Activated CD8-positive, alpha-beta memory T cell treated with anti-CD3 and anti-CD28 coated beads for 36 hours (primary cell): ENCODE measurements at places on chromosomes 3 and 15. TPM values are rescaled to one million over a fixed set of nuclear protein-coding genes. Genes with fewer than 3 reads are reported as not detected.

ZNF148 gene
- total RNA-seq: 36.5 TPM

GABRR3 gene
- total RNA-seq: not detected

TRAT1 gene
- 21.7 TPM for total RNA-seq

ROPN1 gene
- total RNA-seq: not detected

NR1I2 gene
- total RNA-seq: 0.67 TPM

MKRN3 gene
- total RNA-seq: 1.1 TPM

PPM1L gene
- 3.2 TPM for total RNA-seq

PLA2G4E gene
- total RNA-seq: not detected

GP5 gene
- total RNA-seq: 0.31 TPM

FMN1 gene
- 0.13 TPM for total RNA-seq

ECT2 gene
- 31.2 TPM for total RNA-seq

CCDC39 gene
- not detected for total RNA-seq

ST8SIA2 gene
- not detected for total RNA-seq

DAZL gene
- 0.08 TPM for total RNA-seq

BCHE gene
- total RNA-seq: not detected

NANOGP8 gene
- total RNA-seq: not detected

GMNC gene
- not detected for total RNA-seq
